ENCODE measurements at places on chromosomes 5 and 9. TPM values are rescaled to one million over a fixed set of nuclear protein-coding genes. Genes with fewer than 3 reads are reported as not detected.

DNA sequence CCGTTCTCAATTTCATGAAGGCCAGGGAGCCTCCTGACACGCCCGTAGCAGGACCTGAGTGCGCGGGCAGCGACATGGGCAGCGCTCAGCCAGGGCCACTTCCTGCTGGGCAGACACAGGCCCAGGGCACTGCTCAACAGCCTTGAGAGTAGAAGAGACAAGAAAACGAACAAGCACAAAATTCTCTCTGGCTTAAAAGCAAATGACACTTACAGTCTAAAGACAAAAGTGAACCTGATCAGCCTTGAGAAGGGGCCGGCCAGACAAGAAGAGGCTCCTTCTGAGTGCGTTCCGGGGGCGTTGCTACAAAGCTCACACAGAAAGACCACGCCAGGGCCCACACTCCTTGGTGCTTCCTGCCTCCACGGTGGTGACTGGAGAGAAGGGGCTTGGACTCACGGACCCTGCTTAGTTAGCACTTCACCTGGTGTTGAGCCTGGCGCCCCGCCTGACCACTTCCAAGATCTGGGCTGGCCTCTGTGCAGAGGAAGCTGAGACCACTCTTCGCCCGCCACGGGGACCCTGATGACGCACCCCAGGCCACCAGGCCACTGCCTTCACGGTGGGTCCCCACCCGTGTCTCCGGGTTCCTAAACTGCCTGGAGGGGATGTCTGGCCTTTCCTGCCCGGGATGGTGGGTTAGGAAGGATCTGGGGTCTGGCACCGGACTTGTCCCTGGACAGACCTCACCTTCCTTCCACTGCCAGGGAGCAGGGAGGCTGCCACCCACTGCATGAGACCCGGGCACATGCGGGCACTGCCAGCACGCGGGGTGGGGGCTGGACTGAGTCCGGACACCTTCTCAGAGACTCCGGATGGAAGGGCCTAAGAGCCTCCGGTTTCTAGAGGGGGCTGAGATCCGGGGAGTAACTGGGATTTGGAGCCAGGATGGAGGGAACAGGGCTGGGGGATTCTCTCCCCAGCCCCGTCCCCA, 1.3 kb downstream of the SLC12A7 start:
- no peak for DNase-seq

Gene FAM153A
- 33.8 TPM for total RNA-seq

GRCh38 chr5:112737070-112737462, 619 bp upstream of the APC start:
- no peak for DNase-seq

Gene VCAN
- 10.3 TPM for total RNA-seq

Gene TENT4A
- 22.5 TPM for total RNA-seq

Gene DNM1
- total RNA-seq: 3.1 TPM

DNA sequence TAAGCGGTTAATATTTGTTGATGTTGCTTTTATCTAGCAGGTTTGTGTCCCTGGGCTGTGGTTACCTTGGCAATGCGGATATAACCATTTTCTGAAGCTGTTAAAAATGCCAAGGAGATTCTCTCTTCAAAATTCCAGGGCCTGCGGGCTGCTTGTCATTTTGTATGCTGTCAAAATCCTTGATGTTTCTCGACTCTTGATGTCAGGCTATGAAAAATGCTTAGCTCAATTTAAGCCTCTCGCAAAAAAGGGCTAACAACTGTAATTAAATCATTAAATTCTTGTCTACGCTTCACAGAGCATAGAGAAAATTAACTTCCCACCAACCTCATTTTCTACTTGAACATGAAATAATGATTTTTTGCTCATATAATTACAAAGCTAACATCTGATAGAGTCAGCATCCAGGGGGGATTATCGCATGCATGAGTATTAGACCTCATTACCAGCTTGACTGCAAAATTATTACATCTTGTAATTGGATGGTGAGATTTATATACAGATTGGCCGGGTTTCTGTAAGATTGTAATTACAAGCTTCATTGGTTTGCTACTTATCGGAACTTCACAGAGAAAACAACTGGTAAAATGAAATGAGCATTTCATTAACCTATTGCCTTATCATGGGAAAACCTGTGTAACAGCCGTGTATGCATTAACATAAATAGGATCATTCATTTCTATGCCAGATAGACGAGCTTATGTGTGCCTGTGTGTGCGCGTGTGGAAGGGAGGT, 83.1 kb upstream of the IRX1 start:
- DNase-seq: no peak

Gene OR1J2
- not detected for total RNA-seq

DNA sequence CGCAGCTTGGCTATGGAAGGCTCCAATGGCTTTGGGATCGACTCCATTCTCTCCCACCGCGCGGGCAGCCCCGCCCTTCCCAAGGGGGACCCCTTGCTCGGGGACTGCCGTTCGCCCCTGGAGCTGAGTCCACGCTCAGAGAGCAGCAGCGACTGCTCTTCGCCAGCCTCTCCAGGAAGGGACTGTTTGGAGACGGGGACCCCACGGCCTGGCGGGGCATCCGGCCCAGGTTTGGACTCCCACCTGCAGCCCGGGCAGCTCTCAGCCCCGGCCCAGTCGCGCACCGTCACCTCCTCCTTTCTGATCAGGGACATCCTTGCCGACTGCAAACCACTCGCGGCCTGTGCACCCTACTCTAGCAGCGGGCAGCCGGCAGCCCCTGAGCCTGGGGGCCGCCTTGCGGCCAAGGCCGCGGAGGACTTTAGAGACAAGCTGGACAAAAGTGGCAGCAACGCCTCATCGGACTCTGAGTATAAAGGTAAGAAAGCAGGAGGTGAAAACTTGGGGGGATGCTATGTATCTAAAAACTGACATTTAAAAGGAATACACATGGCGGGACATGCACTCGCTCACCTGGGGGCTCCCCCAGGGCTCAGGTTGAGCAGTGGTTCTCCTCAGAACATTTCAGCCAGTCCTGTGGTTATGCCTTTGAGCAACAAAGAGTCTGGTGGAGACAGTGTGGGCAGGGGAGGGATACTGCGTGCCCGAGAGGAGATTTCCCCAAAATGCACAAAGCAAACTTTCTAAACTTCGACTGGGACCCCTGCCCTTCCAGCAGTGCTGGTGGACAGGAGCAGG, 579 bp downstream of the BARHL1 start:
- no peak for DNase-seq

DNA sequence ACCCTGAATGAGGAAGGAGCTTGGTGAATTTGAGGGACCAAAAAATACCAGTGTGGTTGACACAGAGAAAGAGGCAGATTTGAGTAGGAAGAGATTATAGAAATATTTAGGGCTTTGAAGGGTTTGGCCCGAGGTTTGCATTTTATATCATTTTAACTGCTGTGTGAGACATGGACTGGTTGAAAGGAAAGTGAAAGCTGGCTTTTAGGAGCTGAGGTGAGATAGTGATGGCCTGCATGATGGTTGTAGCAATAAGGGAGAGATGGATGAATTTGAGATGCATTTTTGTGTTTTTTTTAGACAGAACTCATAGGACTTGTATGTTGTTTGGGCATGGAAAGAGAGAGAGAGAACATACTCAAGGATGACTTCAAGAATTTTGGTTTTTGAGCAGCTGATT, 21.7 kb downstream of the FER start:
- no peak for DNase-seq

GRCh38 chr5:60340326-60340725, 359.6 kb downstream of the DEPDC1B start:
- no peak for DNase-seq

- DNase-seq: no peak
Observed at GRCh38 chr9:14082732-14083131, 231.2 kb downstream of the NFIB start.

Gene C1QTNF3
- total RNA-seq: 5.3 TPM

Gene REEP2
- total RNA-seq: 6.1 TPM

GRCh38 chr5:52789851-52790250, 2.1 kb downstream of the ITGA1 start:
- no peak for DNase-seq

Gene CNTNAP3B
- total RNA-seq: 6.0 TPM

Gene CTNND2
- total RNA-seq: 13.2 TPM

Gene COL15A1
- total RNA-seq: 195 TPM

DNA sequence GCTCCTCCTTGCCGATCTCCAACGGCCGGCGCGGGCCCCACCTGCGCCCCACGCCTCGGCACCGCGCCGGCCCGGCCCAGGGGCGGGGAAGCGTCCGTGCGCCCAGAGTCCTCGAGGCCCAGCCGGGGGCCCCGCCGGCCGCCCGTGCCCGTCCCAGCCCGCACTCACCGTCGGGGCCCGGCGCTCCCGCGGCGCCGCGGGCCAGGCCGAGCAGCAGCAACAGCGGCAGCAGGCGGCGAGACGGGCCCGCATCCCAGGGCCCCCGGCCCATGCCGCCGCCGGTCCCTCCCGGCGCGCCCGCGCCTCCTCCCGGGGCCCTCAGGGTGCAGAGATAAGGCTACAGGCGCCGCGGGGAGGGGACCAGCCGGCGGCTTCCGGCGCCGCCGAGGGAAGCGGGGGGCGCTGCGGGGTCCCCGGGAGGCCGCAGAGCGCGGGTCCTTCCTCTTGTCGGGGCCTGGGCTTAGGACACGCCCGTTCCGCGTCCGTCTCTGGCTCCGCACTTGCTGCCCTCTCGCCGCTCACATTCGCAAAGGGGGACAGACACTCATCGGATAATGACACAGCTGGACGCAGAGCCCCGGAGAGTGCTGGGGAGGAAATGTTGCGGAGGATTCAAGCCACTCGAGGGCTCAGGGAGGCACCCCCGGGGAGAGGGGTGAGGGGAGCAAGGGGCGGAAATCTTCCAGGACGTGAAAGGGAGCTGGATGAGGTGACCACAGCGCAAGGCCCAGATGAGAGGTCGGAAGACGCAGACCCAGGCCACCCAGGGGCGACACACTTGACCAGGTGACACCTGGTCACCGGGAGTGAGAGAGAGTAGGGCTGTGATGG, at the start of gene SUSD1:
Gene SUSD1, minus strand, starts transcription at position 333 of the 831 bp plus-strand sequence. Its CDS starts 62 bp downstream, at position 271.
- DNase-seq: peak; percentile 36

- DNase-seq: no peak
Observed at GRCh38 chr5:10666531-10667299, 94.3 kb downstream of the DAP start.

DNA sequence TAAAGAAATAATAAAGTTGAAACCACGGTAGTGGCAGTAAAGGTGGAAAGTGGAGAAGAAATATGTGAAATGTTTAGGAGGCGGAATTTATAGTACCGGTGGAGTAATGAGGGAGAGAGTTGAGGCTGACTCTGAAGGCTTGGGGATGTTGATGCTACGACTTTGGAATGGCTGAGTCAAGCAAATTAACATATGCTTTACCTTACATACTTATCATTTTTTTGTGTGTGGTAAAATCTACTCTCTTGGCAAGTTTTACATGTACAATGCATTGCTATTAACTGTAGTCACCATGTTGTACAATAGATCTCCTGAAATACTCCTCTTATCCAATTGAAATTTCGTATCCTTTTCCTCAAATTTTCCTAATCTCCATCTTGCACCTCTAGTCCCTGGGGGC, 179.0 kb downstream of the TAF11L14 start:
- DNase-seq: no peak

Gene IL5
- total RNA-seq: not detected

GRCh38 chr9:82988488-82988887, 74.5 kb downstream of the RASEF start:
- DNase-seq: no peak

- no peak for DNase-seq
Observed at GRCh38 chr9:109537288-109537687, 39.2 kb upstream of the PTPN3 start.

- no peak for DNase-seq
Observed at GRCh38 chr5:60651872-60652620, 47.9 kb downstream of the DEPDC1B start.

- DNase-seq: no peak
Observed at GRCh38 chr5:44332285-44332971, 56.8 kb downstream of the FGF10 start.

Gene CCDC192
- 0.26 TPM for total RNA-seq

Gene CCDC69
- total RNA-seq: 41.8 TPM
